ENCODE measurements at places on chromosomes 7 and 10. TPM values are rescaled to one million over a fixed set of nuclear protein-coding genes. Genes with fewer than 3 reads are reported as not detected.

KCP gene
- 1.2 TPM for total RNA-seq

SLC18A3 gene
- total RNA-seq = not detected

ATOH7 gene
- not detected for total RNA-seq

- DNase-seq = no peak
Observed at GRCh38 chr7:21718391-21718790, 175.6 kb downstream of the DNAH11 start.

DNA sequence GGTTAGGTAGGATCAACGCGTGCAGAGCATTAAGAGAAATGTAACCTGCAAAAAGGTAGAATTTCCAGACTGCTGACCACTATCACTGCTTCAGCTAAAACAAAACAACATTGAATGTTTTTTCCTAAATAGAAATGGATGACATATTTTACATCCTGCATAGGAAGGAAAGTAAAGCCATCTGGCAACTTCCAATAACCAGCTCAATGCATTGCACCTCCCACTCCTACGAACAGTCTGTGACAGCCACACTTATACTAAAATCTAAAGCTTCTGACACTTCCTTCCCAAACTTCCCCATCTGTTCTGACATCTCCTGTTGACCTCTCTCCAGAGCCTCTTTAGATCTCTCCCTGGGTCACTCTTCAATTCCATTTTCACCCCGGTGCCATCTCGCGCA lies 47.1 kb downstream of the NRCAM start:
- no peak for DNase-seq

- DNase-seq = no peak
Observed at GRCh38 chr7:77540402-77540822, 3.3 kb downstream of the PTPN12 start.

- DNase-seq = no peak
Observed at GRCh38 chr7:16524332-16524731, 2.3 kb upstream of the LRRC72 start.

- DNase-seq = no peak
Observed at GRCh38 chr10:106625751-106626150, 538.8 kb downstream of the SORCS1 start.

Data from ascending aorta (tissue), 2 donors.